ENCODE measurements at places on chromosomes 11 and 22.

- no peak for DNase-seq
Measured at GRCh38 chr11:88117281-88117858, 57.9 kb downstream of the RAB38 start.

DNA sequence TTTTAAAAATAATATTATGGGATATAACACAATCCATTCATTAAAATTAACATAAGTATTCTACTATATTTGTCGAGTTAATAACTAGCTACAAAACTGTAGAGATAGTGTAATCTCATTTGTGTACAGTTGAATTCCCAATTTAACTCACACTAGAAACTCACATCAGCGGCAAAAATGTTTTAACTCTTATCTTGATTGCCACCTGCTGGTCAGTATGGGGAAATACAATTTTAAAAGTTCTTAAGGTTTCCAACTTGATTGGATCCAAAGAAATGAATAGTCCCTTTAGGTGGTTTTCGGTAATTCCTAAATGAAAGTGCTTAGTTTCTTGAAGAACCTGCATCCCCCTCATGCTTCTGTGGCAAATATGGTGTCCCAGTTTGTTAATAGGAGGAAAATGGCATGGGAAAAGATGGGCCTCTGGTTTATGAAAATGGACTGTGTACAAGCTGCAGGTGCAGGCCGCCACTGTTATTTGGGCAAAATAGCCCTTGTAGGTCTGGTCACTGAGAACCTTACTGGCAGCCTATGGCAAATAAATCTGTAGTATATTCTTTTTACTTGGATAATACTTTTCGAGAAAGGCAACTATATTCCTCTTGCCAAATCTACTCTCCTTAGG is 33.7 kb upstream of the SLC17A6 start:
- DNase-seq = no peak

DNA sequence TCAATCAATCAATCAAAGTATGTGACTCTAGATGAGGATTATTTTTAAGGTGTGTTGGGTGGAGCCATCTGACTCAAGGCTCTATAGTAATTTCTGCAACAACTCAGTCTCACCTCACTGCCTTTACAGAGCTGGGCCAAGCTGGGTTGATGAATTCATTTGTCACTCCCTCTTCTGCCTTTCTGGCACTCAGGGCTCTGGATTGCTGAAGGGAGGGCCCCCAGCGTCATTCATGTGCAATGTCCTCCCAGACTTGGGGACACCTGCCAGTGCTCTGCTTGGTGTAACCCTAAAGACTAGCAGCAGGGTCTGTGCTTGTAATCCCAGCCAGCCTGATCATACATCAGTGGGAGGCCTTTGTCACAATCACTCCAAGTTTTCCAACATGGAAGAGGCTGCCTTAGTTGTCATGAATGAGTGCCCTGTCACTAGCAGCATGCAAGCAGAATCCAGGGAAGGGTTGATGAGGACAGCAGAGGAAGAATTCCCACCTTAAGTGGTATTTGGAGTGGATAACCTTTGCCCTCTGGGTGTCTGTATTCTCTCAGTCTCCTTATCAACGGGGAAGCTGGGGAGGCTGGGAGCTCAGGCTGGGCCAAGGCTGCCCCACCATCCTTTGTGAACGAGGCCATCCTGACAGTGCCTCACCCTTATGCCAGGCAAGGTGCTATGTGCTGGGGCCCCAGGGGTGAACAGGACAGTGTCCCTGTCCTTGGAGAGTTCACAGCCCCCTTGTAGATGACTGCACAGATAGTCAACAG is 2.0 kb upstream of the TP53I11 start:
- DNase-seq = no peak

DNA sequence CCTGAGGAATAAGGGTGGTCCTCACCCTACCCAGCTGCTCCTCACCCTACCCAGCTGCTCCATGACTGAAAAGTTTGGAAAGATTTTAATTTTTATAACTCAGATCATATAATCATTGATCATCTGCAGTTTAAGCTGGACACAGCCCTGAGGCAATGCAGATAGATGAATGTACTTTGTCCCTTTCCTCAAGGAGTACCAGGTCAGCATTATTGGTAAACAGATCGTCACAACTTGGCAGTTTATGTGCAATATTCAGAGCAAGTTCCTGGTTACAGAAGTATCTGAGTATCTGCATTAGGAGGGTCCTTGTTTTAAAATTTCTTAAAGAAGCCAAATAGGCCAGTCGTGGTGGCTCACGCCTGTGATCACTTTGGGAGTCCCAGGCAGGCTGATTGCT is 3.6 kb downstream of the TNRC6B start:
- DNase-seq = no peak

DNA sequence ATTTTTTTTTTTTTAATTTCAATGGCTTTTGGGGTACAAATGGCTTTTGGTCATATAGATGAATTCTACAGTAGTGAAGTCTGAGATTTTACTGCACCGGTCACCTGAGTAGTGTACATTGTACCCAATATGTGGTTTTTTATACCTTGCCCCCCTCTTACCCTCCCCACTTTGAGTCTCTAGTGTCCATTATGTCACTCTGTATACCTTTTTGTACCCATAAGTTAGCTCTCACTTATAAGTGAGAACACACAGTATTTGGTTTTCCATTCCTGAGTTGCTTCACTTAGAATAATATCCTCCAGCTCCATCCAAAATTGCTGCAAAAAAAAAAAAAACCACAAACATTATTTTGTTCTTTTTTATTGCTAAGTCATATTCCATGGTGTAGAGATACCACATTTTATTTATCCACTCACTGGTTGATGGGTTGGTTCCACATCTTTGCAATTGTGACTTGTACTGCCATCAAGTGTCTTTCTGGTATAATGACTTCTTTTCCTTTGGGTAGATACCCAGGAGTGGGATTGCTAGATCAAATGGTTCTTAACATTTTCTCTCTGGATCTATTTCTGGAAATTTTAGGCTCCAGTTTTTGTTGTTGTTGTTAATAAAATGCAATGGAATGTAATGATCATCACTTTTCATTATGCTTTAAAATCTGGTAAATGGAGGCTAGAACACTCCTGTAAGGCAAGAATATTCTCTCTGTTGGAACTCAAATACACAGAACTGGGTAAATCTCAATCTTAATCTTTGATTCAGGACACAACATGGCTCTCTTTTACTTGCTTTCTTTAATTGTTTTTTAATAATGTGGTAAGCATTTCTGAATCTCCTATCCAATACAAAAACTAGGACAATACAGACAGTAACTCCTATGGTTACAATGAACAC is 10.3 kb downstream of the NEAT1 start:
- DNase-seq = no peak

- DNase-seq = no peak
Measured at GRCh38 chr11:69664103-69664775, 10.9 kb downstream of the LTO1 start.

DNA sequence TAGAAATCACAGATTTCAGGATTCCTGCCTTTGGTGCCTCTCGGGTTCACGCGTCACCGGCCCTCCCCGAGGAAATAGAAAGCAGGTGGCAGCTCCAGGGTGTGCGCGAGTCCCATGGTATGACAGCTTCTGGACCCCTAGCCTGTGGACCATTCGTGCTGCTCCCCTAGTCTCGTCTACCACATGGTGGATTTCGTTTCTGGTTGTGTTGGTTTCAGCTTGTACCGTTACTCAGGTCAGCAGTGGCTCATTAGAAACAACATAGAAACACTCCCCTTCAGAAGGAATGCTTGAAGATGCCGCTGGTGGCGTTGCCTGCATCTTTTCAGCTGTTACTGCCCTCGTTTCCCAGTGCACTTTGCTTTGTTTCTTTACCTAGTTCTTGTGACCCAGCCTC is 700 bp downstream of the TTC17 start:
- DNase-seq = peak; percentile 44

GRCh38 chr11:1326435-1327063 is 17.1 kb upstream of the TOLLIP start:
- DNase-seq = no peak

DNA sequence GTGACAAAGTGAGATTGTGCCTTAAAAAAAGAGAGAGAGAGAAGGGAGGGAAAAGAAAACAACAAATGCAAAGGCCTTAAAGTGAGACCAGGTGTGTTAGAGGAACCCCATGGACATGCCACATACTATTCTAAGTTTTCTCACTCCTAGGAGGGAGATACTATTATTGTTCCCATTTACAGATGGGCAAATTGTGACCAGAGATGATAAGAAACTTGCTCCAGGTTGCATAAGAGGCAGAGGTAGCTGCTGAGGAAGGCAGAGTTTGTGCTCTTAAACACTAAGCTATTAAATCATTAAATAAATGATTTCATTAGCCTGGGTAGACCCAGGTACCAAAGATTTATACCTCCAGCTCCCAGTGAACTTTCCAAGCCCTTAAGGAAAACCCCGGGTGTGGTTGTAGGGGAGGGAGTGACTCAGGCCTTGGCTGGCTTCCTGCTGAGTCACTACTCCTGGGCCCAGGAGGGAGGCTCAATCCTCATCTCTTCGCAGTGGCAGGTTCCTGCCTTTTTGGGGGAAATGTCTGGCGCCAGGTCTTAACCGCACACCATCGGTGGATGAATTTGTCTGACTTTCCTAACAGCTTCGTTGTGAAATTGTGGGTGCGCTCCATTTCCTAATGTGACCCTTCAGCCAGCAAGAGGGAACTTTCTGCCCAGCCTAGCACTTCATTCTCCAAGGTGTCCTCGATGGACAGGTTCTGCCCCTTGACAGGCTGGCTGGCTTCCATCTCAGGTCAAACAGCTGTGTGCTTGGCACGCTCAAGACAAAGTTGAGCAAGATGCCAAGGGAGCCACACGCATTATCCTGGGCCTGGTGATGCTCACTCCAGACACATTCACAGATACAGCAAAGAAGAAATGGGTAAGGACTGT is 33.4 kb upstream of the PTPRJ start:
- no peak for DNase-seq

DNA sequence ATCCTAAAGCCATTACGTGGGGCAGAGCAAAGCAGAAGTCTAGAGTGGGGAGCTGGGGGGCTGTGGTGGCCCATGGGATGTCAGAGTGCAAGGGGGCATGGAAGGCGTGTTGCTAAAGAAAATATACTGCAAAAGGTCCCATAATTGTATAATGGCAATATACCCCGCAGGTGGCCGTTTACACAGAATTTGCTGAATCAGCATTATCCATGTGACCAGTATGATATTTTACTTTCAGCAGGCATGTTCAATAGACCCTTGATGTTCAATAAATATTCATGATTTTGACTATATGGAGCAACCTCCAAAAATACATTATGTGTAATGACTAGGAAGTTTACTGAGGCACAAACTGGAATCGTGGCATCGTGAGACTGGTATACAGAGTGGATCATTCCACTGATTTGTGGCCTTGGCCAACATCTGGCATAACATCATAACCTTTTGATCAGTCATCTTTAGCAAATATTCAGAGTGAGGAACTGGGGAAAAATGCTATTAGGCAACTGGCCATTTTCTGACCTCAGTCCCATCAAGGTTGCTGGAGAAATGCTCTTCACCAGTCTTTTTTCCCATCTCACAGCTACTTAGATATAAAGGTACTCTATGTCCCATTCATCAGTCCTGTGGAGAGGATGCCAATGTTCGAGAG is 29.3 kb upstream of the PPP2R1B start:
- no peak for DNase-seq

DNA sequence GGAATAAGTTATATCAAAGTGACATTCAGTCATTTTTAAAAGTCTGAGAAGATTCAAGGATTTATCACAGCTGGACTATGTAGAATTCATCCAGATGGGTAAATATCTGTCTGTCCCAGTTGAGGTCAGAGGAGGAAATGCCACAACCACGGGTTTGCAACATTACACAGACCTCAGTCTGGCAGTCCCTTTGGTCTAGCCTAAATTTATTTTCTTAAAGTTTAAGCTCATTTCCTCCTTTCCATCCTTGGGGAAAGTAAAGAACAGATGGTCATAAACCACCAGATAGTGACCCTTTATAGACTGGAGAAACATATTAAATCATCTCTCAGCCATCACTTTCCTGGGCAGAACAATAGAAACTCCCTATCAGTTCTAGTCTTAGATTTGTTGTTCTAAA is 238.4 kb upstream of the DDI1 start:
- DNase-seq = no peak

DNA sequence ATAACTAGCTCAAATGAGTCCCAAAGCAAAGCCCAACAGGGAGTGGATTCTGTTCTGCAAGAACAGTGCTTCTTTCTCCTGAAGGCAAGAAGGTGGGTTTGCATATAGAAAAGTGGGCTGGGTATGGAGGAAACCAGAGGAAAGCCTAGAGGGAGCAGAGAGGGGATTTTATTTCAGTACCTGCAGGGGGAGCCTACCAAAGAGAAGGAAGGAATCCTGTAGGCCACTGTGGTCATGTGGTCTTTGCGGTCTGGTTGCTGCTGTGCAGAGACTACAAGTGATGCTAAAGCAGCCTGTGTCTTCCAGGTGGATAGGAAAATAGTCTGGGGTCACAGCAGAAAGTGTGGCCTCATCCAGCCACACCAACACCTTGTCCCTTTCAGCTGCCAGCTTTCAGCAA is 33.2 kb upstream of the ZBTB16 start:
- peak; percentile 58 for DNase-seq

GRCh38 chr11:64523456-64524157 is 67.4 kb upstream of the SLC22A12 start:
- DNase-seq = no peak

DNA sequence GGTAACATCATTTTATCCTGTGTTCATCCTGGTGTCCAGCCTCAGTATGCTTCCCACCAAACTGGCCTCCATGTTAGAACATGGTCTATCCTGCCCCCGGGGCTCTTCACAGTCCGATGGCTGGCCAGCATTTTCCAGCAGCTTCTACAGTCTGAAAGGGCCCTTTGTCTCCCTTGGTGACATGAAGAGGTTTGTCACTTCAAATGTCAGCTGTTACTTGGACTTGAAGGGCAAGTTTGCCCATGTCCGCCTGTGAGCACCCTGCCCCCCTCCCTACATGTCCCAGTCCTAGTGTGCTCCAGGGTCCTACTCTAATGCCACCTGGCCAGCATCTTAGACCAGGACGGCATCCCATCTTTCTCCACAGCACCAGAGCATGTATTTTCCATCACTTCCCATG is 24.7 kb downstream of the PATZ1 start:
- no peak for DNase-seq

- DNase-seq = no peak
Measured at GRCh38 chr22:38171927-38172831, 9.5 kb downstream of the PLA2G6 start.

- no peak for DNase-seq
Measured at GRCh38 chr11:125398475-125398874, 97.6 kb downstream of the FEZ1 start.

GRCh38 chr11:118434553-118435289 is 1.6 kb upstream of the KMT2A start:
- DNase-seq = peak; percentile 74

GRCh38 chr22:48556222-48556621 is 1271.5 kb downstream of the BRD1 start:
- DNase-seq = no peak

GRCh38 chr11:27304514-27304913 is 58.5 kb downstream of the CCDC34 start:
- no peak for DNase-seq

- DNase-seq = no peak
Measured at GRCh38 chr22:30294066-30294465, 4.8 kb upstream of the CASTOR1 start.

DNA sequence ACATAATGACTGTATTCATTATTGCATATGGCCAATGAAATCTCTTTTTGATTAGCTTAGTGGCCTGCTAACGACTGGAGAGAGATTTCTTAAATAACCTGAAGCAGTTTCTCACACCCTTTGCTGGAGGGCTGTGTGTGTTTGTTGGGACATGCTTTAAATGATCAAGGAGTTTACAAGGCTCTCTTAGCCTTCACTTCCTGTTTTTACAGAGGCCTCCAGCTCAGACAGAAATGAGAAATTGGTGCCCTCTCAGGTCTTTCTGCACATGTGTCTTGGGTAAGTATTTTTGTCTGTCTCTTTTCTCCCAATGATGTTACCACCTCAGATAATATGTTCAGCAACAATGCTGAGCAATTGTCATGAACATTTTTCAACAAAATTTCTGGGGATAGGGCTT is 884.4 kb upstream of the CNTN5 start:
- DNase-seq = no peak

Measured in activated CD4-positive, alpha-beta T cell treated with anti-CD3 and anti-CD28 coated beads, Interleukin-2, amount 10 ng/mL, durations not matched to agents 7 days and 5 days (primary cell).